Activated T-helper 1 cell treated with anti-CD3 and anti-CD28 coated beads, Interleukin-12 subunit alpha, Interleukin-12 subunit beta, Interleukin-2, Interleukin-4 antibody, amounts not matched to agents 30 ng/mL and 10 ng/mL and 1 ng/mL, durations not matched to agents 14 hours and 24 hours and 36 hours (primary cell): ENCODE measurements at places on chromosomes 11 and 22. TPM values are rescaled to one million over a fixed set of nuclear protein-coding genes. Genes with fewer than 3 reads are reported as not detected.

The ADORA2A gene
- 27.3 and 27.7 TPM in 2 replicates for total RNA-seq

DNA sequence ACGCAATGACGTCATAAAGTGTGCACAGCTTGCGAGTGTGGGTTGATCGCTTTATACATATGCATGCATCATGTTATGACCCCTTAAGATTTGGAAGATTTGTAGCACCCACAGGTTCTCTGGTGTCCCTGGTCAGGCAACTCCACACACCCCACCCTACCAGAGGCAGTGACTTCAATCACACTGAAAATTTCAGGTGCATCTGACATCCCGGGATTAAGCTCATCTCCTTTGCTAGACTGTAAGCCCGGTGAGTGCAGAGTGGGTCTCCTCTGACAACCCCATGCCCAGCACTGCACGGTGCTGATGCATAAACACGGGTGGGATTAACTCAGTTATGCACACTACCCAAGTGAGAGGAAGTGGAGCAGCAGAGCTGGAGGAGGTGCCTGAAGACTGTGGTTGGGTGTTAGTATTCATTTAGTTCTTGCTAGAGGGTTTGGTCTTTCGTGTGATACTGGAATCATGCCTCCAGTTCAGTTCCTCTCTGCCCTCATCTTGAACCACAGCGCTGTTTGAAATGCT, 6.5 kb downstream of the ARSA start:
- DNase-seq = peak; percentile 56
- H3K36me3 ChIP-seq = peaks cover 4% of the 10 kb centered on the region
- no peaks in the 10 kb centered on the region for H3K27me3 ChIP-seq
- peaks cover 39% of the 10 kb centered on the region for H3K4me1 ChIP-seq

The ENTHD1 gene
- 0.08 and 0.20 TPM in 2 replicates for total RNA-seq

The INCENP gene
- 94.3 and 98.1 TPM in 2 replicates for total RNA-seq

The SLC5A4 gene
- total RNA-seq = not detected in 2 replicates

DNA sequence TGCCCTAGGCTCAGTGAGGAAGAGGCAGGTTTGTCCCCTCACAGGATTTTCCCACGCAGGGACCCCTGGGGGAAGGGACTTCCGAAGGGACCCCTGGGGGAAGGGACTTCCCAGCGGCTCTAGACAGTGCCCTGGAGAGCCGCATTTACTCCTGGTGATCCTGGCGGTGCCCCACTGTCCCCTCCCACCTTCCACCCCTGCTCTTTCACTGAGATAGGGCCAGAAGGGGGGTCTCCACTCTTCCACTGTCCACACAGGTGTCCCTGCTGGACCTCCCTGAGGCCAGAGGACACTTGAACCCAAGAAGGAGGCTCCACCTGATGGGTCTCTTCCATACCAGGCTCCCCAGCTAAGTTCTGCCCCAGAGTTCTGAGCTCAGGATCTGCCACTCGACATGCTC, 1333.9 kb downstream of the BRD1 start:
- H3K27me3 ChIP-seq = peaks cover 23% of the 10 kb centered on the region
- no peaks in the 10 kb centered on the region for H3K4me1 ChIP-seq
- no peak overlapping the region for H3K27ac ChIP-seq
- H3K36me3 ChIP-seq = no peaks in the 10 kb centered on the region

- H3K27ac ChIP-seq = no peak overlapping the region
- peaks cover 3% of the 10 kb centered on the region for H3K27me3 ChIP-seq
- no peaks in the 10 kb centered on the region for H3K4me1 ChIP-seq
- no peak overlapping the region for H3K4me3 ChIP-seq
- H3K36me3 ChIP-seq = no peaks in the 10 kb centered on the region
Observed at GRCh38 chr11:116434986-116435385, 337.8 kb downstream of the BUD13 start.

GRCh38 chr11:61542024-61542461, 33.5 kb downstream of the LRRC10B start:
- no peaks in the 10 kb centered on the region for H3K36me3 ChIP-seq
- no peak for DNase-seq
- H3K4me1 ChIP-seq = no peaks in the 10 kb centered on the region
- peaks cover 3% of the 10 kb centered on the region for H3K27me3 ChIP-seq

The TREH gene
- not detected in 2 replicates for total RNA-seq

DNA sequence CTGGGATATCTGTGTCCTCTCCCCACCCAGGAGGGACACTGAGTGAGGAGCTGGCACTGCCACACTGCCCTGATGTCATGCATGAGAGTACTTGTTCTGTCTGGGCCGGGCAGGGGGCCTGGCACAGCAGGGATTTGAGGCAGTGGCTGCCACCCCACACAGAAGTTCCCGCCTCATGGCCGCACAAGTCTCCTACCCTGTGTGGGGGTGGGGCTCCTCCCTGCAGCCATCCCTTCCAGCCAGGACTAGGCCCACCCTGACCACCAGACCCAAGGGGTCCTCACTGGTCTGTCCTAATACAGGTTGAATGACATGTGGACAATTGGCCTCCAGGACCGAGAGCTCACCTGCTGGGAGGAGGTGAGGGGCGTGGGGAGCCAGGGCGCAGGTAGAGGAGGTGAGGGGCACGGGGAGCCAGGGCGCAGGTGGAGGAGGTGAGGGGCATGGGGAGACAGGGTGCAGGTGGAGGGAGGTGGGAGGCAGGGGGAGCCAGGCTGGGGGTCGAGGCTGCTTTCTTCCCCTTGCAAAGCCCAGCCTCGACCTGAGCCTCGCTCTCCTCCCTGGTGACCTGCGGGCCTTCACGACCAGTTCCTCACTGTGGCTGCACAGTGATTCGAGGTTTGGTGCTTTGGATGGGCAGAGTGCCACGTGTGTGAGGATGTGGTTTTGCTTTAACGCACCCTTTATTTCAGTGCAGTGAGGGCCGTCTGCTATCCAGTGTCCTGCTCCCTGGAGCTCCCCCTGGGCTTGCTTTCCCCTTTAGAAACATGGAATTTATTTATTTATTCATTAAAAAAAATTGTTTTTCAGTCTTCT, 7.4 kb downstream of the LZTR1 start:
- H3K27me3 ChIP-seq = no peaks in the 10 kb centered on the region
- peaks cover 17% of the 10 kb centered on the region for H3K36me3 ChIP-seq
- no peak overlapping the region for H3K4me3 ChIP-seq
- H3K4me1 ChIP-seq = no peaks in the 10 kb centered on the region

The ANO9 gene
- 33.1 and 33.8 TPM in 2 replicates for total RNA-seq

DNA sequence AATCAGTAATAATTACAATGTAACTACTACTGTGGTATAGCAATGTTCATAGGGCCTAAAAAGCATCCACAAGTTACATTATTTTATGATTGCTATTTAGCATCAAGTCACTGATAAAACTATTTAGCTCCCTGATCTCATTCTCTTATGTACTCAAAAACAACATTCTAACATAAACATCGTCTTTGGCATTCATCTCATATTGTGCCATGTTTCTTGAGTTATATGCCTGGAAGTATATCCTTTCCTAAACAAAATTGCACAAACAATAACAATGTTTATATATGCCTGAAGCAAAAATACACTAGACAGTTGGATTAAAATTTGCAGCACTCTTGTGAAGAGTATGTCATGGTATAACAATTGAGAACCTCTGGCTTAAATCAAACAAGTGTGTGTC, 34.1 kb downstream of the HORMAD2 start:
- no peak for DNase-seq
- H3K36me3 ChIP-seq = peaks cover 1% of the 10 kb centered on the region
- H3K27me3 ChIP-seq = no peaks in the 10 kb centered on the region
- H3K4me1 ChIP-seq = peaks cover 56% of the 10 kb centered on the region
- H3K27ac ChIP-seq = no peak overlapping the region
- H3K4me3 ChIP-seq = no peak overlapping the region

DNA sequence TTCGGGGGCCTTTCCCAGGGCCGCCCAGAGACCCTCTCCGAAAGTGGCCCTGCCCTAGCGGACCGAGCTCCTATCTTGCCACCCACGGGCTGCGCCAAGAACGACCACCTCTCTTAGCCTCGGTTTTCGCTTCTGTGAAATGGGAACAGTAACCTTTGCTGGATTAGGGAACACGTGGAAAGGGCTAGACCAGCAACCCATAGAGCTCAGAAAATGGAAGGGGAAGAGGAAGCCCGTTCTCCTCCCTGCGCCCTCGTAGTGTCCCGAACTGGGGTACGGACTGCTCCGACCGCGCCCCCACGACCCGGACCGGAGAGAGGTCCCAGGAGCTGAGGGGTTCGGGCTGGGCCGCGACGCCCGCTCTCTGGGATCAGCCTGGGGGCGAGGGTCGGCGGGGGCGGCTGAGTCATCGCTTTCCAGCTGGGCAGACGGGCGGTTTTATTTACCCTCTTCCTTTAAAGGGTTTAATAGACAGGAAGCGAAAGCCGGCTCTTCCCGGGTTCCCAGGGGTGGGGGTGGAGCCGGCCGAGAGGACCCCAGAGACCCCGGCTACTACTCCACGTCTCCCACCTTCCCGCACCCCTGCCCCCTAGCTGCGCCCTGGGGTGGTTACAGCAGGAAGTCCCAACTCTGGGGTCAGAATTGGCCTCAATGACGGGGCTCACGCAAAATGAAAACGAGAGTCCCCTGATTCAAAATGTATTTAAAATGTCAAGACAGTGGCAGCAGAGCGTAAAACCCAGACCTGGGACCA, 907 bp upstream of the PHLDA2 start:
- H3K27me3 ChIP-seq = peaks cover 12% of the 10 kb centered on the region
- H3K4me3 ChIP-seq = peak overlapping the region; percentile 78
- no peaks in the 10 kb centered on the region for H3K36me3 ChIP-seq
- peak overlapping the region; percentile 89 for H3K27ac ChIP-seq
